NCI-H1436 treated with DMSO at 0.1 percent for 48 hours (cell line): ENCODE measurements at places on chromosomes 7 and 10.

DNA sequence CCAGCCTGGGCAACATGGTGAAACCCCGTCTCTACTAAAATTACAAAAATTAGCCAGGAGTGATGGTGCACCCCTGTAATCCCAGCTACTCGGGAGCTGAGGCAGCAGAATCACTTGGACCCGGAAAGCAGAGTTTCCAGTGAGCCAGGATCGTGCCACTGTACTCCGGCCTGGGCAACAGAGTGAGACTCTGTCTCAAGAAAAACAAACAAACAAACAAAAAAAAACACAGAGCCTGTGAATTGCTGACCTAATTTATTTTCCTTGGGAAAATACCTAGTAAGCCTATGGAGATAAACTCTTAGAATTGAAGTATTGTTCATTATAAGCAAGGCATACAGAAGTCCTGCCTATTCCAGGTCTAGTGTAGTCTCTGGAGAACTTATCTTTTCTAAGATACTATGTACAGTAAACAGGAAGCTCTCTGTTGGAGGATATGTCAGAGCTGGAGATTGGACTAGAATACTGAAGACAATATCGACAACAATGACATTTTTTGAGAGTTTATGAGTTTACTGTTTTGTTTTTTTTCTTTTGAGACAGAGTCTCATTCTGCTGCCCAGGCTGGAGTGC is 14.9 kb downstream of the GTF2I start:
- no peak for DNase-seq

DNA sequence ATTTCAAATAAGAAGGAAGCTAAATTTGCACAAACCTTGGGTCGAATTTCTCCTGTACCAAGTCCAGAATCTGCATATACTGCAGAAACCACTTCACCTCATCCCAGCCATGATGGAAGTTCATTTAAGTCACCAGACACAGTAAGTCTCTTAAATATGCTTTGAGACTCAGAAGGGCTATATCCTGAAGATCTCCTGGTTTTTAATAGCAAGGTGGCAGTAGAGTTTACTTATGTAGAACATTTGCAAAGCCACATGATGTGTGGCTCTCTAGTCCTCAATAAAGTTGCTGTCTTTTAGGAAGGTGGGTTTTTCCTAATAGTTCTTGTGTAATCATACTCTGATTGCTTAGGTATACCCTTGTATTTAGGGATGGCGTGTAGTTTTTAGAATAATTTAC is 8.7 kb downstream of the DBF4 start:
- DNase-seq, result no peak

DNA sequence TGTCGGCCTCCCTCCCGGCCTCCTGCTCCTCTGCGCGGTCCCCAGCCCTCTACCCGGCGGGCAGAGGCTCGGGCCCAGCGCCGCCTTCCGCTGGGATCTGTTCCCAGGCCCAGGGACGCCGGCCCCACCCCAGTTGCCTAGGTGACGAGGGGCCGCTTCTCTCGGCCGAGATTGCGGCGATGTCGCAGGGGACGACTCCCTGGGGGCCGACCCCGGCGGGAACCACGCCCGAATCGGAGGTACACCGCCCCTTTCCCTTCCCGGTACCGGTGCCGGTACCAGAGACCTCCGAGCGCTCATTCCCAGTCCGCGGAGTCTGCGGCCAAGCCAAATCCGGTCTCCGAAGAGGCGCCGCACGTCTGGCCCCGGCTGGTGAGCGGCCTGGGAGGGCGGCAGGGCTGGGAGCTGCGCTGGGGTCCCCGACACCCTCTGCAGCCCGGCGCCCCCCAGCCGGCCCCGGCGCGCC is at the start of gene CABCOCO1:
TSS of gene CABCOCO1 (plus strand) at position 136 of the 466 bp plus-strand sequence. CDS start at position 180, 44 bp downstream.
- DNase-seq, result no peak

DNA sequence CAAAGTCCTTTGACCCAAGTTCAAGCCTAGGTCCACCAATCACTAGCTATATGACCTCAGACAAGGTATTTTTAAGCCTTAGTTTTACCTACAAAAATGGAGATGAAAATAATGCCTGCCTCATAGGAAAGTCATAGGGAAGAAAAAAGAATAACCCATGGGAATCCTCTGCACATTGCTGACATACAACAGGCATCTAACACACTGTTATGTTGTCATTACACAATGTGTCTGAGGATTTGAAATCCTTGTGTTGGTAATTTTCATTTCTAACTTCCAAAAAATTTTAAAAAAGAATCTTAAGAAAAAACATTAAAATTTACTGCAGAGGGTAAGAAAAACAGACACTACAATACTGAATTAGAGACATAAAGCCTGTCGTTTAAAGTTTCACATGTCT is 5.7 kb downstream of the ANK3 start:
- DNase-seq, result no peak

DNA sequence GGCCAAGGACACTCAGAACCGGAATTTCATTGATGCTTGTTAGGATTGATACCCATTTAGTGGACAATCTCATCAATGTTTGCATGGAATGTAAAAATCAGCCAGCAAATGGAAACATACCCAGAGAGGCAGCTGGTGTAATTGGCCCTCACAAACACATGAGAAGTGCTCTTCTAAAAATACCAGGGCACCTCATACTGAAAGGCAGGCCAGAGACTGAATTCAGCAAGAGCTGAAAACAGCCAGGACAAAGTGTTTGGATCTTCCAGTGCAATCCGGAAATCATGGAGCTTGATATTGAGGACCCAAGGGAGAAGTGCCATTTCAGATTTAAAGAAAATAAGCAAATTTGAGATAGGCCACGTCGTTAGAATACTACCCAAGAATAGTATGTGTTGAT is 498.6 kb downstream of the GALNT17 start:
- no peak for DNase-seq

DNA sequence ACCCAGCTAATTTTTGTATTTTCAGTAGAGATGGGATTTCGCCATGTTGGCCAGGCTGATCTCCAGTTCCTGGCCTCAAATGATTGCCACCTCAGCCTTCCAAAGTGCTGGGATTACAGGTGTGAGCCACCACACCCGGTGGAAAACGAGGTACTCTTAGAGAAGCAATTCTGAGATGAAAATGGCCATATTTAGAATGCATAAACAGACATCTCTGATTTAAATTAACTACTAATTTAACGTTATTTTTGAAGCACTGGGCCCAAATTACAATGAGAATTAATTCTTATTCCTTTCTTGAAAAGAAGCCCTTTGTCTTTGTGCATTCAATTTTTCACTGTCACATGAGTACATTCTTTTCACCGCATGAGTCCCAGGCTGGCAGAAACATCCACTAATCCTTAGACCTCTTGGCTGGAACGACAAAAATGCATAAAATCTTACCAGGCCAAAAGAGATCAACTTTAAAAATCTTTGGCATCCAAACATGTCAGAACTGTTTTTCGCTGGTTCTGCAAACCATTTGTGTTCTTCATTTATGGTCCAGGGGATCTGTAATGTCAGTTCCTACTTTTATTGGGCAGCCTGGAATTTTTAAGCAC is 60.1 kb upstream of the CAPZA2 start:
- no peak for DNase-seq

- no peak for DNase-seq
These were observed 199.8 kb downstream of the ZNF365 start for GRCh38 chr10:62573929-62574328.
